ENCODE measurements at places on chromosomes 3 and 15.

GRCh38 chr3:99960941-99961340, 143.3 kb downstream of the CMSS1 start:
- DNase-seq, result no peak

DNA sequence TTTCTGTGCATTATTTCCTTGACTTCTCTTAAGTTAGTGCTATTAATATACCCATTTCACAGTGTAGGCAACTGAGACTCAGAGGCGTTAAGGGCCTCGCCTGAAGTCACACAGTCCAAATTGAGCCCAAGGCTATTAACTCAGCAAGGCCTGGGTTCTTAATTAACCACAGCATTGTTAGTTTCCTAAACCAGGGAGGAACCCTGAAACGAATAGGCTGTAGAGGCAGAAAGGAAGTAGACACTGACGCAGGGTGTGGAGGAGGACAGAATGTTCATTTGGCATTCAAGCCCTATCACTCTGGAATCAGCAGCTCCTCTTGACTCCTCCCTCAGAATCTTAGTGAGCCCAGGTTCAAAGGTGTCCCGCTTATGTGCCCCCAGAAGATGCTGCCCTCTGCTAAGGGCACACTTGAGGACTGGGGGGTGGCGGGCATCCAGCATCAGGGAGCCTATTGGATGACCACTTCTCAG, 13.9 kb downstream of the ARHGEF3 start:
- DNase-seq, result no peak

DNA sequence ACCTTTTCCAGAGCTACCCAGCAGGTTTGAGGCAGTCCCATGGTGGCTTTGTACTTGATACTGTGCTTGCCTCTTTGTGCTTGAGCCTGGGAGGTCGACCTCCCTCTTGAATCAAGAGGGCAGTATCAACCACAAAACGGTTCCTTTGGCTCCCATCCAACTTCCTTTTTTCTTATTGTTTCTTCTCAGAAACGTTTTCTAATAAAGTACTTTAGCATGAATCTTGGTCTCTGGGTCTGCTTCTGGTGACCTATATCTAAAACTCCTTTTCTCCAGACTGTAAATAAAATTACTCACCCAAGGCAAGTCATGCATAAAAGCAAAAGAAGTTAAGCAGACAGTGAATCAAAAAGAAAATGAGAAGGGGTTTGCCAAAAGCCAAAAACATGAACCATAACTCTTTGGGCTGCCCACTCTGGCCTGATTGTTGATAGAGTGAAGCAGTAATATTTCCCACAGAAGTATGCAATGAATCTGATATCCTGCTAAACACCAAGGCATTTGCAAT, 112.2 kb upstream of the SLC4A7 start:
- DNase-seq, result no peak

DNA sequence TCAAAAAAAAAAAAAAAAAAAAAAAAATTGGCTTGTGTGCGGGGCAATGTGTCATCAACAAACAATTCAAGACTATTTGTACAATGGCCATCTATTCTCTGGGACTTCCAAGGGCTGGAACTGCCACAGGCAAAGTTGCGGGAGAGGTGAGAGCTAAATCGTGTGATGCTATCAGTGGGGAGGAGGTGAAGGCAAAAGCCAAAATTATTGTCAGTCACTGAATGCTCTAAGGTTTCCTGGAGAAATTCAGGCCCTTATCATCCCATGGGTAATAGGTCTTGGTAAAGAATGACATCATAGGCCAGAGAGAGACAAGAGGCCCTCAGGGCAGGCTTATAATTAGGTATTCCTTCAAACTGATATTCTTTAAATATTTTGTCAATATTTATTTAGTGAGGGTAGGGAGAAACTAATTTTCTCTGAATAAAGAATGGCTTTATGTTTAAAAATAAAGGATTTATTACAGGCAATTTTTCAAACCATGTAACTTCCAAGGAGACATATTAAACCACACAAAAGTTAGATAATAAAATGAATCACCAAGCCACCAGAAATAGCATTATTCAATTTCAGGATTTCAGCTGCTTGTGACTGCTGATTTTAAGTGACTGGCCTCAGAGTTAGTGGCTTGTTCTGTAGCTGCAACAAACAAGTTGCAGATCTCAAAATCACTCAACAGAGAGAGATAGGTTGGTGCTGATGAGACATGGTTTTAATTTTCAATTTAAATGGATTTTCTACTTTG, 226.3 kb upstream of the MRPL3 start:
- DNase-seq, result no peak

DNA sequence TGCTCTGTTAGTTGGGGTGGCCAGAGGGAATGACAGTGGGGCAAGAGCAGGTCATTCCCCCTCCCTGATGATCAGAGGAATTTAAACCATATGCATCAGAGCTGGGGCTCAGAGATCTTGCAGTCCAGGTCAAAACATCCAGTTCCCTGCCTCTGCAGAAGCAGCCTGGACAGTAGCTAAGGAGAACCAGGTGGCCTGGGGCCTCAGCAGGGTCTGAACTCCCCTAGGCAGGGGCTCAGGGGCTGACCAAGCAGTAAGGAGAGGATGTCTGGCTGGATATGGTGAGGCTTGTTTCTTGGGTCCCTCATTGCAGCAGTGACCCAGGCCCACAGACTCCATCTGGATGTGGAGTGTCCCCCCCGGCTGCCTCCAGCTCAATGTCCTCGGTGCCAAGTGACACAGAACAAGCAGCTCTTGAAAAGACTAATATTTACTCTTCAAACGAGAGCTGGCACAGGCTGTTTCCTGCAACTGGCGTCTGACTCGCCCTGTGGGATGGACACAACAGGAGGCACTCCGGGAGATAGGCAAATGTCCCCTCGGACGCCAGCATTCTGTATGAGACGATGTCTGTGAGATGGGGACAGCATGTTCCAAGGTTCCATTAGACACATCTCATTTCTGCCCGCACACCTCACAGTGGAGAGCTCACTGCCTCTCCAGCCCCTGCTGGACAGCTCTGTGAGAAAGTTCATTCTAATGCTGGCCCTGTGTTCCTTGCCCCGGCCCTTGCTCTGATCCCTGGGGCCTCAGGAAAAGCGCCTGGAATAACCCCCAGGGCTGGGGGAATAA, 37.1 kb downstream of the SEC22C start:
- no peak for DNase-seq

- DNase-seq, result no peak
Measured at GRCh38 chr3:107368654-107369398, 8.4 kb upstream of the CCDC54 start.

- DNase-seq, result no peak
Measured at GRCh38 chr3:70832089-70832833, 519.8 kb upstream of the MDFIC2 start.

- no peak for DNase-seq
Measured at GRCh38 chr3:34015204-34016142, 217.0 kb downstream of the PDCD6IP start.

DNA sequence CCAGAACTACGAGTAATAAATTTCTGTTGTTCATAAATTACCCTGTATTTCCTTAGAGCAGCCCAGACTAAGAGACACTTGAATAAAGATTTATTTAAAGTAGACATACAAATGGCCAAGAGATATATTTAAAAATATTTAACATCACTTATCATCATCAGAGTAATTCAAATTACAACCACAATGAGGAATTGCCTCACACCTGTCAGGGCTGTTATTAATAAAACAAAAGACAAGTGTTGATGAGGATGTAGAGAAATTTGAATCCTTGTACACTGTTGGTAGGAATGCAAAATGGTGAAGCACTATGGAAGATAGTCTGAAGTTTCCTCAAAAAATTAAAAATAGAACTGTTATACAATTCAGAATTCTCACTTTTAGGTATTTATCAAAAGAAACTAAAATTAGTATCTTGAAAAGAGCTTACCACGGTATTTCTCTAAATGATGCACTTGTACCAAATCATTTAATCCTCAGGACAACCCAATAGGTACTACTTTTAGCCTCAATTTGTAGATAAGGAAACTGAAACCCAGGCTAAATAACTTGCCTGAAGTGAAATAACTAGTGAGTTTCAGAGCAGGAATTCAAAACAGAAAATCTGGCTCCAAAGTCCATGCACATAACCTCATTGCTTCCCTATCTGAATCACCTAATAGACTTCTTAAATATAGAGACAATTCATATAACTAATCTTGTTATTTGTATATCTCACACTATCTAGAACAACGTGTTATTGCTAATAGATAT, 69.4 kb downstream of the ZBTB20 start:
- DNase-seq, result no peak

DNA sequence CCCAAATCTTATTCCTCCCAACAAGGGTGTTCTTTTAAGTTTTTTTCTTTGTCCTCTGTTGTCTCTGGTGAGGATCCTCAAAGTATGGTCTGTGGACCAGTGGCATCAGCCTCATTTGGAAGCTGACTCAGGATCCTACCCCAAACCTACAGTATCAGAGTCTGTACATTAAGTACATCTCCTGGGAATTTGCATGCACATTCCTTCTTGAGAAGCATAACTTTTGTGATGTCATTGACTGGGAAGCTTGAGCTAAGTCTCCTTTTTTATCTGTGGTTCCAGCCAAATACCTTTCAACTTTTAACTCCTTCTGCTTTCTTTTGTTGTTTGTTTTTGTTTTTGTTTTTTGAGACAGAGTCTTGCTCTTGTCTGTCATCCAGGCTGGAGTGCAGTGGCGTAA, 40.5 kb downstream of the ARMC8 start:
- no peak for DNase-seq

DNA sequence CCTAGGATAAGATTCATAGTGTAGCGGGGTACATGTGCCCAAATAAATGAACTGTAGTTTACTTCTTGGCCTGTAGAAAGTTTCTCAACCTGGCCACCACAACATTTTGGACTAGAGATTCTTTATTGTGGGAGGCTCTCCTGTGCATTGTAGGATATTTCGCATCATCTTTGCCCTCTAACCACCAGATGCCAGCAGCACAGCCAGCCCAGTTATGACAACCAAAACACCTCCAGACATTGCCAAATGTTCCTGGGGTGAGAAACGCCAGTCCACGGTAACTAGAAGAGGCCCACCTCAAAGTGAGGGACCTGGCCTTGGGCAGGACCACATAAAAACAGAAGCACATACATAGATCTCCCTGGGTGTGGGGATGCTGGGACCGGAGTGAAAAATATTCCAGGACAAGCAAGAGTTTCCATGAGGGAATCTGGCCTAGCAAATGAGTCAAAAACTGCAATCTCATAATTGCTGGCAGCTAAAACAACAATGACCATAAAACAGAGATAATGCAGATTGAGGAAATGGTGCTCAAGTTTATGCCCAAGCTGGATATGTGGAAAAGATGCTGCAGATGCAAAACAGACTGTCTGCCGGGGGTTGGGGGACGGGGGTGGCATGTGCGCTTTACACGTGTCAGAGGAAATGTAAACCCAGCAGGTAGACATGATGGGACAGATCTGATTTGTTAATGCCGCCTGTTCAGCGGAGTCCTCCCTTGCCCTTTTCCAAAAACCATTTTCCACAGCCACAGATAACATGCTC, 39.7 kb downstream of the ARHGEF3 start:
- no peak for DNase-seq

- DNase-seq, result no peak
Measured at GRCh38 chr3:107201146-107201545, 176.1 kb upstream of the CCDC54 start.

DNA sequence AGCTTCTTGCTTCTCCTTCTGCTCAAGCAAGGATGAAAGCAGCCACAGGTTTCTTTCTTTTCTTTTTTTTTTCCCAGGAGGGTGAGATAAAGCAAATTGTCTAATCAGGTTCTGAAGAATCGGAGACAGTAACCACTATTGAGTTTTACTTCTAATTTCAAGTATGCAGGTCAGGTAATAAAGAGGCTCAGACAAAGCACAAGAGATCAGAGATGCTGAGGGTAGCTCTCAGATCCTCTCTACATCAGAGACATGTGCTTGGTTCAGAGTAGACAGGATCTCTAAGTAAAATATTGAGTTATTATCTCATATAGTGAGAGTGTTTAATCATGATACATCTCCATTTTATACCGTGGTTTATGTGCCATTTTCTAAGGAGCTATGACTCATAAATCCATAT, 168.5 kb downstream of the NFKBIZ start:
- DNase-seq, result no peak

GRCh38 chr15:68517285-68517761, 61.5 kb upstream of the CORO2B start:
- DNase-seq, result no peak

DNA sequence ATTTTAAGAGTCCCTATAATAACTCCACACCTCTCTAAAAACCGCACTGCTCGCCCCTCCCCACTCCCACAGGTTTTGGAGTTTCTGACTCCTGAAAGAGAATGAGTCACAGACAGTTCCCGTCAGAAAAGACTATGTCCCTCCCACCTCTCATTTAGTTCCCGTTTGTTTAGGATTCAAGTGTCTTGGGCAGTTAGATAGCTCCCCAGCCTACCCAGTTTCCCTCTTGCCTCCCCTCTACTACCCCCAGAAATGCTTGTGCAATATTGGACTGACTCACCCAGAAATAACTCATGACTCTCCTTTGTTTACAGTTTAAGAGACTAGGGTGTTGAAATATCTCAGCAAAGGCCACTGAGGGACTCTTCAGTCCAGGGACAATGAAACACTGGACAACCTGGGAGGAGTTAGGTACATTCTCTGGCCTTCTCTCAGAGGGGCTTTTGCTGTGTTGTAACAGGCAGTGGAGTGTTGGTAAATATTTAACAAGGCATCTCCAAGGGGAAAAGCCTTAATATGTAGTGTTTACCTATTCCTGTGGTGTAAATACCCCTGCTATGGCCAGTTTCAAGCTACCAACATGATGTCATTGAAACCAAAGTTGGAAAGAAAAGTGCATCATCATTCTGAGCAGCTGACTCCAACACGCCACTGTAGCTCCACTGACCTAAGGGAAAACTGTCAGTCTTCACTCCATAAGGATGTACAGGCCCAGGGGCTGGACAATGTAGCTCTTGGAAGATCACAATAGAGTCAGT, 96.1 kb upstream of the CHD2 start:
- DNase-seq, result peak; percentile 85

- DNase-seq, result no peak
Measured at GRCh38 chr3:126847061-126847460, 135.9 kb upstream of the PLXNA1 start.

DNA sequence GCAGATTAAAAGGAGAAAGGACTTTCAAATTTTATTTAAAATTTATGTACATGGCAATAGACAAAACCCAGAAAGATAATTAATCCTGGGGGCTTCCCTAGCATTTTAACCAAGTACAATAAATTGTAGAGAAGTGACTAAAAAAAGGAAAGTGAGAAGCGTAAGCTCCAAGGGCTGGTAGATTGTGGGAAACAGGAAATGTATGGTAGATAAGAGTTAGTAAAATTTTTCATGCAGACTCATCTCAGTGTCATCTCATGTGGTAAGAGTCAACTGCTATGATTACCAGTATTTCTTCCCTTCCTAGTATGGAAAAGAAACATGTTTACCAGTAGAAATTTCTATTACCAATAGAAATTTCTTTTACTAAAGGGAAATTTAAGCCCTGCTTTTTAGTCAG, 464.3 kb upstream of the AGTR1 start:
- no peak for DNase-seq

GRCh38 chr3:59043391-59043790, 6.4 kb downstream of the CFAP20DC start:
- no peak for DNase-seq
